ENCODE measurements at places on chromosomes 2 and 18.

GRCh38 chr2:206164261-206164862, 4.7 kb downstream of the EEF1B2 start:
- peak; percentile 3 for DNase-seq

GRCh38 chr2:172172513-172173173, 69.9 kb upstream of the DLX2 start:
- DNase-seq, result no peak

DNA sequence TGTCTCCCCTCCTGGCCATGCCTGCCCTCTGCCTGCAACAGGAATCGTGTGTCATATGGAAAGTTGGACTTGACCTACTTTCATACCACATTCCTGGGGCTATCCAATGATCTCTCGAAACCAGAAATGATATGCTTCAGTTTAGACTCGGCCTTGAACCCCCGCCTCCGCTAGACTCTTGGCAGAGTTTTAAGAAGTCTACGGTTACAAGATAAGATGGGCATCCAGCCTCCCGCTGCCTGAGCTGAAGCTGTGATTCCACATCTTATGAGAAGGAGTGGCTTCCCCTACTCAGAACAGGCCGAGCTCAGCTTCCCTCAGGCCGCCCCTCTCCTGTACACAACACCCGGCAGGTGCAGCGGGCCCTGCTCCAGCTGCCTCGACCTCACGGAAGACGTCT, 73.9 kb downstream of the MTCL1 start:
- DNase-seq, result no peak

DNA sequence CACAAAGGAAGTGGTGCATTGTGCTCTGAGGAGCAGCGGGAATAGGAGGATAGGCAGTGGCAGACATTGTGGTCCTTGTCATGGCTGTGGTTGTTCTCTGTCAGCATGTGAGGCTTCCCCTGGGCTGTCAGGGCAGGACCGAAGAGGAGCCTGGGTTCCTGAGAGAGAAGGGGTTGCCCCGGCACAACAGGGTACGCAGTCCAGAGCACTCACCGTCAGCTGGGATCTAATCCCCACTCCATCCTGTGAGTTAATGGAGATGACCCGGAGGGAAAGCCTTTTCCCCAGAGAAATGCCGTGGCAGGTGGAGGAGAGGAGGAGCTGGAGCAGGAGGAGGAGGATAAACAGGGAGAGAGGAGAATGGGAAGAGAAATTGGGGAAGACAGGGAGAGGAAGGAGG, 396.7 kb upstream of the HS6ST1 start:
- no peak for DNase-seq

DNA sequence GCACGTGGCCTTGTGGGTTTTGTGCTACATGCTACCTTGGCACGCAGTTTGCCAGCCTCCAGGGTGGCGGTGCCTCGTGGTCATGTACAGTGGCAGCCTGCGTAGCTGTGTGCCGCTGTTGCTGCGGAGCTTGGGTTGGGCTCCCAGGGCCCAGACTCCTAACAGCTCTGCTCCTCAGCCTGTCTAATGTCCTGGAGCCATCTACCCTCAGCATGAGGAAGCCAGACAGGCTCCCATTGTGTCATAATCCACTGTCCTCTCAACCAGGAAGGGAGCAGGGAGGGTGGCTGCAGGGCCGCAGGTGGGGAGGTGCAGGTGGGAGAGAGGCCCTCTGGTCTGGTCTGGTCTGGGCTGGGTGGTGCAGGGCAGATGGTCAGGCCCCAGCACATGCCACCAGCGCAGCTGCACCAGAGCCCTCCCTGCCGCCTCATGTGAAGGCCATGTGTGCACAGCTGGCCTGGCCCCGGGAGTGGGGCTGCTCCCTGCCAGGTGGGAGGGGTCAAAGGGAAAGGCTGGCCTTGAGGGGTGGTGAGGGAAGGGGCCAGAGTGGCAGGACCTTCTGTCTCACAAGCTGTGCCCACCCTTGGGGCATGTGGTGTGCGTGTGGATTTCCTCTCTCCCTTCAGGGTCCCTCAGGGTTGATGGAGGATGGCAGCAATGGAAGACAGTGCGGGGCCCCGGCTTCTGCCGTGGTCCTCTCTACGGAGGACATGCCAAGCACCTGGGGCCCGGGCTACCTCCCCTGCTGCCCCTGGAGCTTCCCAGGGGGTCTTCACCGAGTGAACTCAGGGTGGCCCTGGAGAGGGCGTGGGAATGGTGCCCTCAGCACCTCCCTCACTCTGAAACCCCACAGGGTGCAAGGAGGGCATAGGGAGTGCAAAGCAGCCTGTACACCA, 4.8 kb downstream of the ATOH8 start:
- no peak for DNase-seq

GRCh38 chr18:58345875-58346274, 283.0 kb downstream of the ALPK2 start:
- DNase-seq, result no peak

DNA sequence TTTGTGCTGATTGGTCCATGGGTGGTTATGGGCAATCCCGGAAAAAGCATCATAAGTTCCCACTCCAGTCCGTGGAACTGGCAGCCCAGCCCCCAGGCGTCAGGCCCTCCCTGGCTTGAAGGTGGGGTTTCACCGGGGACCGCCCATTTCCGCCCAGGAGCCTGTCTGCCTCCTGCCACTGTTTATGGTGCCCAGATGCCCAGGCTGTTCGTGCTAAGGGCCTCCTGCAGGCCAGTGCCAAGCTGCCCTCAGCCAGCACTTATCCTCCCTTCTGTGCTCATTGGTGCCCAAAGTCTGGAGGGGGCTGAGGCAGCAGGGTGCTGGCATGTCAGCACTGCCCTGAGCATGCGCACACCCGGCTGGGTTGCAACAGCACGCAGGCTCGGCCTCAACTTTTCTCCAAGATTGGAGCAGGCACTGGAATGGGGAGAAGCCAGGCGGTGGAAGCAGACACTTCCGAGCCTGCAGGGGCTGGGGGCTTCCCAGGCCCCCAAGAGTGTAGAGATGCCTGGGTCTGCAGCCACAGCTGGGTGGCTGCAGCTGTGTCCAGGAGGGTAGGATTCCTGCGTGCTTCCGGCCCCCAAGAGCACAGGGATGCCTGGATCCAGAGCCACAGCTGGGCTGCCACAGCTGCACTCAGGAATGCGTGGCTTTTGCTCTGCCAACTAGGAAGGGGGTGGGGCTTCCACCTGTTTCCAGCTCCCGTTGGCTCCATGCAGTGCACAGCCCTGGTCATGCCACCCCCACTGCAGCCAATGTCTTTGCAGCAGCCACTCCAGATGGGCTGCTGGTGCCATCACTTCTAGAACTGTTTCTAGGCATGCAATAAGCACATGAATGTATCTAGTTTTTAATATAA, 74.0 kb downstream of the AGPS start:
- DNase-seq, result no peak

DNA sequence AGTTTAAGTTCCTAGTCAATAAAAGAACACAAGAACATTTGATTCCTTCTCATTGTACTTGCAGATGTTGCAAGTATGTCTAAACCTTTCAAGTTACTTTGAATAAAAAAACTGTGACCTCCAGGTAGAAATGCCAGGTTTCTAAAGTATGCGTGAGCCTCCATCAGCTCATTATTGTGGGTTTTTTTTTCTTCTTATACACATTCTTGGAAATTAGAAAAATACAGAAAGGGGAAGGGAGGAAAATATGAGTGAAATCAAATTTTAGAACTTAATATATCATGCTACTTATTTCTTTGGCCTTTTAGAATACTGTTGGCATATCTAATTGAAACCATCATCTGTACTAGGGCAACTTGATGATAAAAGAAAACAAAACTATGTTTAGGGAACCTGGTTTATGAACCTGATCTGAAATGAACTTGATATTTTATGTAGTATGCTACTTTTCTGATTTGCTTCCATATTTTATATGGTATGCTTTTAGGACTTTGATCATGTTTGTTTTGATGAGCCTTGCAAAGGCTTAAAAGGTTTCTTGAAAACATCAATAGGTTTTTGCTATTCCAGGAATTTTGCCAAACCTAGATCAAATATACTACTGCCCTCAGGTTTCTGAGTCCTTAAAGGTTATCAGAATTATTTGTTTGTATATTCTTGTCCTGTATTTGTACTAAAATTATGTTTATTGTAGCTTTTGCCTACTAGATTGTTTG, 130.7 kb upstream of the MAP3K20 start:
- no peak for DNase-seq
